ENCODE measurements at places on chromosomes 3 and 15. TPM values are rescaled to one million over a fixed set of nuclear protein-coding genes. Genes with fewer than 3 reads are reported as not detected.

RAMAC gene
- 26.1 TPM for total RNA-seq

XCR1 gene
- 0.05 TPM for total RNA-seq

PLA2G4D gene
- not detected for total RNA-seq

SNTN gene
- not detected for total RNA-seq

PLXND1 gene
- 1.7 TPM for total RNA-seq

LYSMD4 gene
- 10.3 TPM for total RNA-seq

ALCAM gene
- total RNA-seq, result 25.2 TPM

DCLK3 gene
- total RNA-seq, result not detected

ISLR2 gene
- total RNA-seq, result not detected

CD200 gene
- total RNA-seq, result 141 TPM

FBLN2 gene
- not detected for total RNA-seq

DAZL gene
- total RNA-seq, result 0.10 TPM

SMC4 gene
- 163 TPM for total RNA-seq

TIGIT gene
- total RNA-seq, result 5.8 TPM

SLC22A14 gene
- not detected for total RNA-seq

ANKUB1 gene
- not detected for total RNA-seq

CADPS gene
- total RNA-seq, result not detected

CCR9 gene
- total RNA-seq, result not detected

ACKR2 gene
- 0.66 TPM for total RNA-seq
